Activated CD4-positive, alpha-beta T cell treated with anti-CD3 and anti-CD28 coated beads, Interleukin-2, amount 50 U/mL, for 48 hours (primary cell): ENCODE measurements at places on chromosomes 12 and 14.

GRCh38 chr14:22479776-22480464 is 109.1 kb downstream of the DAD1 start:
- DNase-seq, result no peak

GRCh38 chr12:65565601-65566560 is 258.4 kb upstream of the HMGA2 start:
- DNase-seq, result no peak

DNA sequence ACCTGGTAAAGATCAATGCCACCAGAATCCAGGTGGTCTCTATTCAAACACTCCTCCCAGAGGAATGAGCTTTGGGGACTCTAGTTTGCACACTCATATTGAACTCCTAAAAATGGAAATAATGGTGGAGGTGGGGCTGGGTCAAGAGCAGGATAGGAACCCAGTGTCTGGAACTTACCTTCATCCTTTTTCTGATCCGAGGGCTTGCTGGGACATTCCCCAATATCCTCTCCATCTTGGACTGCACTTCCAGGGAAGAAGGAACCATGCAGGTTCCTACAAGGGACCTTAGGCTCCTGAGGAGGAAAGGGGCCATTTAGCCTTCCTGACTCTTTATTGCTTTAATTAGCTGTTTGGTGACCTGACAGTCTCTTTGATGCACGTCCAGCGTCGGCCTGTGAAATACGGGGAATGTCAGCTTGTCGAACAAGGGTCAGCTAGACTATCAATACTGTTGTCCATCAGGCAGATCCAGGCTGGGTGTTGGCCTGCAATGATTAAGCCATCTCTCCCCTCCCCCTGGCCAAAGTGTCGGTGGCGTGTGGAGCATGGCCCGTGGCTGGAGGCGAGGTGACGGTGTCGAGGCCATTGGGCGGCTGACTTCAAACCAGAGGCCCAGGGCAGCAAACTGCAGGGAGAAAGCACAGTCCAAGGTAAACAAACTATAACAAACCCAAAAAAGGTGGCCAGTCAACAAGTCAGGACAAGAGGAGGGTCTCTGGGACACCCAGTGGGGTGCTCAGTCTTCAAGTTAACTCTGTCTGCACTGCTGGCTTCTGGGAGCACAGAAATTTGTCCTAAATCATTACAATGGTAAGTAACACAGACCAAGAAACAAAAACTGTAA is 405.2 kb upstream of the TBX3 start:
- no peak for DNase-seq

- no peak for DNase-seq
Measured at GRCh38 chr14:38522724-38523123, 266.8 kb upstream of the CLEC14A start.

DNA sequence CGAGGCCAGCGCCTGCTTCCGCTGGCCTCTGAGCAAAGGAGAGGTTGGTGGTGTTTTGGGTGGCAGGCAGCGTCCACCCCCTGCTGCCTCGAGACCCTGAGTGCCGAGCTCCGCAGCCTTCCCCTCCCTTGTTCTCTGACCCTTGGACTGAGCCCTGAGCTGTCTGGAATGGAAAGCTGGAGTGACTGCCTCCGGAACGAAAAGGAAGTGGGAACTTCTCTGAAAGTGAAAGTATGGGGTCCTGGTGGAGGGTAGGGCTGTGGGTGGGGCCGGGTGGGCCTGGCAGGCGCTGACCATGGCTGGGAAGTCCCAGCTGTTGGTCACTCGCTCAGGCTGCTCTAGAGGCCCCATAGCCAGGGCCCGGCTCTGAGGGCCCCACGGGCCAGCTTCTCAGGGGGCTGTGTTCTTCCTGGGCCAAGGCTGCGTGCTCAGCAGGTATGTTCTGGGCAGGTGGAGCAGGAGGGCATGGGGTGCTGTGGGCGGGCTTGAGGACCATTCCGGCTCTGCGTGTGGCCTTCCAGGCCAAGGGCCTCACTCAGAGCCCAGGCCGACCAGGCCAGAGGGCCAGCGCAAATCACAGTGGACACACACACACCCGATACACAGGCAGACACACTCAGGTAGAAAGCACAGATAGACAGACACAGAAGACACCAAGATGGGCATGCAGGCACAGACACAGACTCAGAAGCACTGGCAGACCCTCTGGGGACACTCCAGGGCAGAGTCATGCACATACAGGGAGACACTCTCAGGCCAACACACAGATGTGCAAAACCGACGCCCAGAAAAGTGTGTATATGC is at the start of gene EXOC3L4:
Gene EXOC3L4, plus strand, starts transcription at position 320 of the 804 bp plus-strand sequence. CDS start 5,495 bp downstream, outside the sequence.
- DNase-seq, result no peak

- DNase-seq, result no peak
Measured at GRCh38 chr12:31594681-31595080, 3.7 kb upstream of the DENND5B start.

GRCh38 chr14:50396631-50397389 is at the start of gene CDKL1:
TSS of gene CDKL1 (minus strand) at chr14:50396881. CDS start at chr14:50395868, 1,013 bp downstream.
- peak; percentile 64 for DNase-seq

GRCh38 chr12:3446235-3446634 is 44.8 kb upstream of the PRMT8 start:
- DNase-seq, result no peak

DNA sequence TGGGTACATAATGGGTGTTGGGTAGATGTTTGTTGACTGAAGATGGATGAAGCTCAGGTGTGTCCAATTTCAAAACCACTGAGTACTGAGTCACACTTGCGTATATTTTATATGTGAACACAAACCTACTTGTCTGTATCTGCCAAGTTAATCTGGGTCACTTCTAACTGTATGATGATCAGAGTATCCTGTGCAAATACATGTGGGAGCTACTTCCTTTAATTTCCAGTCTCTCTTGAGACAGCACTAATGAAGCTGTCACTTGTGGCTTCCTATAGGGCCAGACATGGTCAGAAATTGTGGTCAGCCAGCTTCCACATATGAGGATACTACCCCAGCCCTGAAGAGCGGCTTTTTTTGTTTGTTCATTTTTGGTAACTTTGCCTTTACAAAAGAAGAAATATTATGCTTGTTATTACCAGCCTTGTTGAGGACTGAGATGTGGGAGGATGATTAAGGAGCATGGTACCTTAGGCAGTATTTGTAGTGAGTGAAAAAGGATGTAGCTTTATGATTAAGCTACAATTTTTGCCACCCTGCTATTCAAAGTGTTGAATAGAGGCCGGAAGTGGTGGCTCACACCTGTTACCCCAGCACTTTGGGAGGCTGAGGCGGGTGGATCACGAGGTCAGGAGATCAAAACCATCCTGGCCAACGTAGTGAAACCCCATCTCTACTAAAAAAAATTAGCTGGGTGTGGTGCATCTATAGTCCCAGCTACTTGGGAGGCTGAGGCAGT is 32.4 kb downstream of the PLXNC1 start:
- no peak for DNase-seq

DNA sequence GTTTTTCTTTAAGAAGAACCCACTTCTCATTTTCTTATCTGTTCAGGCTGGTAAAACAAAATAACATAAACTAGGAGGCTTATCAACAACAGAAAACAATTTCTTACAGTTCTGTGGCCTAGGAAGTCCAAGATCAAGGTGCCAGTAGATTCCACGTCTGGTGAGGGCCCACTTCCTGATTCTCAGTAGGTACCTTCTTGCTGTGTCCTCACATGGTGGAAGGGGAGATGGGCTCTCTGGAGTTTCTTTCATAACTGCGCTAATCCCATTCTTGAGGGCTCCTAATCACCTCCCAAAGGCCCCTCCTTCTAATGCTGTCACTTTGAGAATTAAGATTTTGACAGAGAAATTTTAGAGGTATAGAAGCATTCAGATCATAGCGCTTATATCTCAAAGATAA is 33.4 kb downstream of the TXNRD1 start:
- no peak for DNase-seq

DNA sequence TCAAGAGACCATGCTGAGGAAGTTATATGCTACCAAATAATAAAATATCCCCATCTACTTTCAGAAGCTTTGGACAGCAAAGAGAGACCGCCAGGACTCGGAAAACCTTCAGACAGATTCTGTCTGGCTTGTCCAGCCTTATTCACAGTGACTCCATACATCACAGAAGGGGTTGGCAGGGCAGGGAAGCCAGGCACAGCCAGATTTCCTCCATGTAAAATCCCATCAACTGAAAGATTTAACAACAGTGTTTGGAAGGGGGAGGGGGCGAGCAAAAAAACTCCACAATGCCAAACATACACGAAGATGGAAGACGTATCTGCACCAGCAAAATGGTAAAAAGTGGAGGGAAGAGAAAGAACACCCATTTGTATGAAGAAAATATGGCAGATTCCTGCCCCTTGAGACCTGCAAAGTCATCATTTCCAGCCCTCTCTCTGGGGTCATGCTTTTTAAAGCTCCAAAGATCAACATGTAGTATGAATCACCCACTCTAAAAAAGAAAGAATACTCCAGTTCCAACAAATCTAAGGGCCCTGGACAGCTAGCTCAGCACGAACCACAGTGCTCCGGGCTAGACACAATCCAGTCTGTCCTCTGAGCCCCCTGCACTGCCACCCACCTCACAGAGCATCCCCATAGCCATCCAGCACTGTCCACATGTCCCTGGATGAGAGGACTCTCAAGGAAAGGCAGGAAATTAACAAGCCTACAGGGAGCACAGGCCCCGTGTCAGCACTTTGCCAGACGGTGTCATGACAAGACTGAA is 116.4 kb downstream of the DICER1 start:
- no peak for DNase-seq

- no peak for DNase-seq
Measured at GRCh38 chr14:67377916-67378315, 17.8 kb downstream of the EIF2S1 start.

DNA sequence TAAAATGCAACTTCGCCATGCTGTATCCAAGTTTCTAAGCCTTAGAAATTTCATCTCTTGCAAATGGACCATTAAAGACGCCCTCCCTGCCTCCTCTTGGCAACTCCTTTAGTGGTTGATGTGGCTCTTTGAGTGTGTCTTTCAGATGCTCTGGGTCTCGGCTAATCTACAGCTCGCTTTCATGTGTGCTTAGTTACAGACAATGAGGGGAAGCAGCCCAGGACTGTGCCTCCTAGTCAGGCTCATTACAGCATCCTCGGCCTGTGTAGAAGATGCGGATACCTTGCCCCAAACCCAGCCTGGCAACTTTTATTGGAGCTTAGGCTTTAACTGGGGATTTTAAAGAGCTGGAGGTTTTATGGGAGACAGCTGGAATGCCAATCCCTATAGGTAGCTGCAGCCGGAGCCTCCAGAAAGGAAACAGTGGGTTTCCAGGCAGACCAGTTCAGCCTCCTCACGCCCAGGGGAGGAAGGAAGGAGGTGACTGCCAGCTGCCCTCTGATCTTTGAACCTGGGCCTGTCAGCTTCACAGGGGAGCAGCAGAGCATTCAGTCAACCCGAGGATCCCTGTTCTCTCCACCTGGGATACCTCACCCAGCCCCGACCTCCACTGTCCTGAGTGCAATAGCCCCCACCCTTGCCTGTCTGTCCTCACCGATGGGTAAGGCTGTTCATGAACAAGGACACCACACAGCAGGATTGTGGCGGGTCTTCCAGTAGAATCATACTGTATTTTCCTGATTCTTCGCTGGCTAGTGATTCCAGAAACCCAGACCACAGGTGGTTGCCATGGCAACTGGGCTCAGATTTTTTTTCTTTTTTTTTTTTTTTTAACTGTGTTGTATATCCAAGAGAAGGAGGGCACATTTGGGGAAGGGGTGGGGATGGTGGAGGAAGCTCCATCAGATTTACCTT is 638.5 kb downstream of the MED13L start:
- DNase-seq, result no peak

DNA sequence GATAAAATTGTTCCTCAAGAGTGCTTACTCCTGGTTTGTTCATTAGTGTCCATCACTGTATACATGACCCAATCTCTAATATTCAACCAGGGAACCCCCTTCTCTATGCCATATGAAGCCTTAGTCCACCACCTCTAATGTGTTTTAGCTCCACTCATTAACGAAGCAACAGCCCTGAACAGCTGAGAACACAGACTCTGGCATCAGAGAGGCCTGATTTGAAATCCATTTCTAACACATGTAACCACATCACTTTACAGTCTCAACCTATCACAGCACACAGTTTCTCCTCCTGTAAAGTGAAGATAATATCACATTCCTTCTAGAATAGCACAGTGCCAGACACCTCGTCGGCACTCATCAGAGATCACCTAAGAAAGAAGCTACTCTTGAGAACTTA is 64.3 kb downstream of the C2CD5 start:
- DNase-seq, result no peak

DNA sequence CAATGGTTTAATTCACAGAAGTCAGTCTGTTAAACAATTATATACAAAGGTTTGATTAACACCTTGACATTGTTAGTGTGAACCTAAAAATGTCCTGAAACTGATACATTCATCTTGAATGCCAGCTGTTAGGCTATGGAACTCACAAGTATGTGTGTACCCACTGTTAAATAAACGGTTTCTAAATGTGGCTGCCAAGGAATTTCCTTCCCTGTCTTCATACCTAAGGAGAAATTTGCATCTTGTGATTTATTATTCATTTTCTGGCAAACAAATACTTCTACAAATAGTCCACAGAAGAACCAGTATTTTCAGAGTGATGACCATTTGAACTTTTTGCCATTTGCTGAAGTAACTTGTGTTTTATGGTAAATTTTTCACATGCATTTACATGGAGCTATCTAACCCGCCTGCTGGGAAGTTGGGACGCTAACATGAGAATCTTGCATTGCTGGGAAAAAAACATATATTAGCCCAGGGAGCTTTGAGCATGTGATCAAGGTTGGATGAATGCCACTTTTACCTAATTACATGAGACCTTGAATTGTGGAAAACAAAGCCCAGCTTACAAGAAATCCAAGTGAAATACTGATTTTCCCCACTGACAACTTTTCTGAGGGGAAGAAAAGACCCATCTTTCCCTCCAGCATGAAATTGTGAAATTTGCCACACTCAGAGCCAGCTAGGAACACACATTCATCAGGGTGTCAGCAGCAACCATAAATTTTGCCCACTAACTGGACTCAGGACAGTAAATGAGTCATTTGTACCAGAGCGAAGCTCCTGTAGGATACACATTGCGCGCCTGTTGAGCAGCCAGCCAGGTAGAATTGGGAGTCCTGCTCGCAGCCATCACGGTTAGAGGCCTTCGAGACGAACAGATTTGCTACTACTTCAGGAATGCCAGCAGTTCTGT is 118.0 kb downstream of the KICS2 start:
- no peak for DNase-seq
